IPS DF 6.9 (cell line): ENCODE measurements at places on chromosomes 4 and X.

DNA sequence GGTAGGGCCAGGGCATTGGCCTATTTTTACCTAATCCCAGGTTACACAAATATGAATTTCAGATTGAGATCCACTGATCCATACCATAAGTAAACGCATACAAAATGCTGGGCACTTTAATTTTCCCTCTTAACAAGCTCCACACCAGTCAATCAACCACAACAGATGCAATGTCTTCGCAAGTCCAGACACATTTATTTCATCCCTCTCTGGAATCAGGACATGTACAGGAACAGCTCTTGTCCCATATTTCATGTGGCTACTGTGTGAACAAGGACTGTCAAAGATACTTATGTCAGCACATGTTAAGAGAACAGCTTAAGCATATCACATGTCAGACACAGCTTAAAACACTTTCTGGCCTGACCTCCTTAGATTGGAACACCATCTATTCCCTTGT lies 145.9 kb downstream of the PPP3CA start:
- no peak overlapping the region for H3K27ac ChIP-seq
- H3K4me1 ChIP-seq = peaks cover 2% of the 10 kb centered on the region; the same call in 1 of the 2 replicates
- H3K4me3 ChIP-seq = no peak overlapping the region

GRCh38 chr4:139665690-139666529 lies at the start of gene MGST2:
TSS of gene MGST2 (plus strand) at chr4:139665819. CDS start at chr4:139666020, 201 bp downstream.
- H3K36me3 ChIP-seq = no peaks in the 10 kb centered on the region
- no peaks in the 10 kb centered on the region for H3K4me1 ChIP-seq
- no peak within 1 kb of the TSS for H3K27ac ChIP-seq
- DNase-seq = no peak

GRCh38 chr4:106240699-106241098 lies 75.3 kb downstream of the TBCK start:
- H3K4me3 ChIP-seq = no peak overlapping the region
- no peaks in the 10 kb centered on the region for H3K27me3 ChIP-seq
- no peaks in the 10 kb centered on the region for H3K36me3 ChIP-seq
- H3K4me1 ChIP-seq = no peaks in the 10 kb centered on the region
- DNase-seq = no peak
- no peak overlapping the region for H3K27ac ChIP-seq

- DNase-seq = no peak
- no peaks in the 10 kb centered on the region for H3K36me3 ChIP-seq
- H3K4me3 ChIP-seq = no peak overlapping the region
- no peaks in the 10 kb centered on the region for H3K27me3 ChIP-seq
- no peak overlapping the region for H3K27ac ChIP-seq
- no peaks in the 10 kb centered on the region for H3K4me1 ChIP-seq
Measured at GRCh38 chr4:81722290-81722851, 250.7 kb upstream of the RASGEF1B start.

- no peaks in the 10 kb centered on the region for H3K27me3 ChIP-seq
- H3K27ac ChIP-seq = no peak overlapping the region
- no peaks in the 10 kb centered on the region for H3K4me1 ChIP-seq
- H3K4me3 ChIP-seq = no peak overlapping the region
- DNase-seq = no peak
- no peaks in the 10 kb centered on the region for H3K36me3 ChIP-seq
Measured at GRCh38 chr4:68895561-68896198, 55.9 kb downstream of the UGT2A3 start.

- H3K4me3 ChIP-seq = no peak overlapping the region
- H3K27me3 ChIP-seq = no peaks in the 10 kb centered on the region
- no peaks in the 10 kb centered on the region for H3K4me1 ChIP-seq
- H3K36me3 ChIP-seq = no peaks in the 10 kb centered on the region
Measured at GRCh38 chr4:144507311-144508101, 138.4 kb upstream of the HHIP start.

- no peak overlapping the region for H3K27ac ChIP-seq
- no peak overlapping the region for H3K4me3 ChIP-seq
- no peak for DNase-seq
- H3K4me1 ChIP-seq = no peaks in the 10 kb centered on the region
- no peaks in the 10 kb centered on the region for H3K27me3 ChIP-seq
Measured at GRCh38 chrX:3522101-3522650, 175.7 kb upstream of the MXRA5 start.

- no peak overlapping the region for H3K4me3 ChIP-seq
- DNase-seq = no peak
- H3K36me3 ChIP-seq = no peaks in the 10 kb centered on the region
- no peaks in the 10 kb centered on the region for H3K27me3 ChIP-seq
- H3K4me1 ChIP-seq = no peaks in the 10 kb centered on the region
Measured at GRCh38 chr4:96052827-96053226, 212.9 kb downstream of the PDHA2 start.

GRCh38 chr4:30103455-30103854 lies 616.7 kb upstream of the PCDH7 start:
- H3K4me3 ChIP-seq = no peak overlapping the region
- H3K4me1 ChIP-seq = no peaks in the 10 kb centered on the region
- H3K27ac ChIP-seq = no peak overlapping the region
- DNase-seq = no peak
- H3K36me3 ChIP-seq = no peaks in the 10 kb centered on the region

GRCh38 chrX:140167551-140167950 lies 202.2 kb upstream of the CXorf66 start:
- no peak for DNase-seq
- H3K27ac ChIP-seq = no peak overlapping the region
- H3K27me3 ChIP-seq = no peaks in the 10 kb centered on the region
- no peaks in the 10 kb centered on the region for H3K36me3 ChIP-seq
- H3K4me1 ChIP-seq = no peaks in the 10 kb centered on the region

DNA sequence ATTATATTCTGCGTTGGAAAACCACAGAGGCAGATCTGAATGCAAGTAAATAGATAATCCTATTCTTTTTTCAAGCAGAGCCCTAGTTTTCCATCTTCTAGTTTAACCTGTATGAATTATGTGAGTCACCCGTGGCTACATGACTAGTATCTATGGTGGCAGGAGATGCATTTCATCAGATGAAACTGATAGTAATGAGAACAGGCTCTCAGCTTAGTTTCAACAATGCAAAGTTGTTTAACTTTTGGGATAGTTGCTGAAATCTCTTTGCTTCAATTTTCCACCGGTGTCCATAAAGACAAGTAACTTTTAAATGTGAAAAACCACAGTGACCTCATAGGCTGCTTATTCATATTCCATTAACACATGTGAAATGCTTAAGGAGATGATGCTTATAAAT lies 1317.4 kb upstream of the TENM3 start:
- DNase-seq = no peak
- H3K4me3 ChIP-seq = no peak overlapping the region
- no peaks in the 10 kb centered on the region for H3K36me3 ChIP-seq
- H3K27me3 ChIP-seq = no peaks in the 10 kb centered on the region

DNA sequence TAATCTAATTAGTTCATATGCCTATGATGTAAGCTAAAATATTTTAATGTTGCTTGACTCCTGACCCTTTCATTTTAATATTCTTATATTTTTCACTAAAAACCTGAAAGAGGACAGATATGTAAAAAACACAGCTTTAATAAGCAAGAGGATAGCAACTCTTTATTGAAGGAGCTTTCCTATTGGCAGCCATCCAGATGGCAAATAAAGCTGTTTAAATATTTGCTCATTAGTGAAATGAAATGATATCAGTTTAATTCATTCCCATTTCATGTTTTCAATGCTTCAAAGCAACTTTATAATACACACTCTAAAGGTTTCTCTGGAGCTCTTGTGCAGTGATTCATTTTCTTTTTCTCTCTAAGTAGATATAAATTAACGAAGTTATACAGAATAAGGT lies 473.4 kb downstream of the PCDH7 start:
- H3K4me3 ChIP-seq = no peak overlapping the region
- no peak for DNase-seq
- H3K36me3 ChIP-seq = no peaks in the 10 kb centered on the region
- no peaks in the 10 kb centered on the region for H3K27me3 ChIP-seq
- H3K27ac ChIP-seq = no peak overlapping the region
- no peaks in the 10 kb centered on the region for H3K4me1 ChIP-seq

- H3K36me3 ChIP-seq = no peaks in the 10 kb centered on the region
- no peak overlapping the region for H3K4me3 ChIP-seq
- H3K27ac ChIP-seq = no peak overlapping the region
- H3K27me3 ChIP-seq = peaks cover 2% of the 10 kb centered on the region; the same call in 1 of the 2 replicates
- no peak for DNase-seq
- H3K4me1 ChIP-seq = no peaks in the 10 kb centered on the region; the same call in 1 of the 2 replicates
Measured at GRCh38 chr4:7719354-7720174, 220.1 kb downstream of the AFAP1 start.
